ENCODE measurements at places on chromosomes 11 and 22.

- no peak for DNase-seq
Measured at GRCh38 chr22:35559354-35560005, 18.8 kb downstream of the RASD2 start.

- no peak for DNase-seq
Measured at GRCh38 chr22:27627444-27627833, 174.1 kb downstream of the MN1 start.

- DNase-seq = no peak
Measured at GRCh38 chr11:64067230-64067993, 31.7 kb downstream of the FLRT1 start.

DNA sequence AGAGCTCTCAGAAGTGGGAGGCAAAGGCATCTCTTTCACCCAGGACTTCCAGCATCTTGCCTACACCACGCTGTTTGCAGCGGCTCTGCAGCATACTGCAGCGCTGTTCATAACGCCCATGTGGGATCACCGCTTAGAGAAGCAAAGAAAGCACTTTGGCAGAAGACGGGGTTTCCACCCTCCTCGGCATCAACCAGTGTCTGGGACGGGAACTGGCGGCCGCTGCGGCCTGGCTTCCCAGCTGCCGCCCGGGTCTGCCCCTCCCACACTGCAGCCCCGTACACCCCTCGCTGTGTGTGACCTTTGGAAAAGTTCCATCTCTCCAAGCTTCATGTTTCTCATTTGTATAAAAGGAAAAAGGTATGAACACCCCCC lies 545 bp upstream of the TIRAP start:
- DNase-seq = peak; percentile 81

DNA sequence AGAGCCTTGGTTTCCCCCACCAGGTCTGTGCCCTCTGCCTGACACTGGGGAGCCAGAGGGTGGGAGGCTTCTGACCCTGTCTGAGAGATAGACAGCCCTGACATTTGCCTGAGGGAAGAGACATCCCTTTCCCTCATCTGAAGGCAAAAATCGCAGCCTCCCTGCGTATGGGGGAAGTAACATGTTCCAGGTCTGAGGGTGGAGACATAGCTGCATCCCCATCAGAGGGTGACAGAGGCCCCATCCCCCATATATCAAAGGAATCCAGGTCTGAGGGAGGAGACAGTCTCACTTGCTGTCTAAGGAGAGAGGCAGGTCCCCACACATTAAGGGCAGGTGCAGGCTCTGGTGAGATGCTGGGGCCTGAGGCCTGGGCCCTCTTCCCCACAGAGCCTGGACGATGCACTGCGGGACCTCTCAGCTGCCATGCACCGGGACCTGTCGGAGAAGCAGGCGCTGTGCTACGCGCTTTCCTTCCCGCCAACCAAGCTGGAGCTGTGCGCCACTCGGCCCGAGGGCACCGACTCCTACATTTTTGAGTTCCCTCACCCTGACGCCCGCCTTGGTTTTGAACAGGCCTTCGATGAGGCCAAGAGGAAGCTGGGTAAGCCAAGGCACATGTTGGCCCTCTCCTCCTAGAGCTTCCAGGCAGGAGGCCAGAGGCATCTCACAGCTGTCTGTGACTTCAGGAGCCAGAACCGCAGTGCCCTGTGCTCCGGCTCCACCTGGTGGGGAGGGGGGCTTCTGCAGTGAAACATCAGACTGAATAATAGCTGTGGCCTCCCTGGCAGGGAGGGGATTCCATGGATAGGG lies 16.1 kb upstream of the RELT start:
- DNase-seq = no peak

GRCh38 chr11:46229230-46229629 lies 48.2 kb upstream of the CREB3L1 start:
- DNase-seq = no peak

DNA sequence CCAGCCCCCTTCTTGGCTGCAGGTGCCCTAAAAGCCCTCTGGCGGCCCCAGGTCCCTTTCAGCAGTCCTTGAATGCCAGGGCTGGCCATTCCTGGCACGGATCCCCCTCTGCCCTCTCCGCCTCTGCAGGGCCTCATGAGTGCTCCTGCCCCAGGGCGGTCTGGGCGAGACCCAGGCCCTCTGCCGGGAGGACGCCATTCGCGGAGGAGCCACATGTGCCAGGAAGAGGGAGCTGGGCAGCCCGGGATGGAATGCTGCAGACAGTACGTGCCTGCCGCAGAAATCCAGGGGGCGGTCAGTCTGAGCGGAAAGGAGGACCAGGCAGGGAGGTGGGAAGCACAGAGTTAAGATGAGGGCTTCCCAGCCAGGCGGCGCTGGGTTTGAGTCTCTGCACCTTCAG lies 2.8 kb downstream of the CABP7 start:
- DNase-seq = no peak

DNA sequence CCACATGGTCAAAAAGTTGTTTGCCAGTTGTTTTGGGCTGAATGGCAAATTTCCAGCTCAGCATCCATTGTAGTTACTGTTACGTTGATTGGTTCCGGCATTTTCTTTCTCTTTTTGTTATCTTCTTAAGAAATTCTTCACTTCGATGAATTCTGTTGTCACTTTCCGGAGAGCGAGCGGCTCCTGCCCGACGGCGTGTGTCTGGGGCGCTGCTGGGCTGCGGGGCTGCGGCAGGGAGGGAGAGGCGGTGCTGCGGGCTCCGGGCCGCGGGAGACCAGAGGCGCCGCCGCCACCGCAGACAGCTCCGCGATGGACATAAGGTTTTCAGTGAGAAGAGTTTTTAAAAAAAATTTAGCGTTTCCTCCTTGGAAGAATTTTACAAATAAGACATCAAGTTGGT lies 117.4 kb downstream of the RRM1 start:
- no peak for DNase-seq

DNA sequence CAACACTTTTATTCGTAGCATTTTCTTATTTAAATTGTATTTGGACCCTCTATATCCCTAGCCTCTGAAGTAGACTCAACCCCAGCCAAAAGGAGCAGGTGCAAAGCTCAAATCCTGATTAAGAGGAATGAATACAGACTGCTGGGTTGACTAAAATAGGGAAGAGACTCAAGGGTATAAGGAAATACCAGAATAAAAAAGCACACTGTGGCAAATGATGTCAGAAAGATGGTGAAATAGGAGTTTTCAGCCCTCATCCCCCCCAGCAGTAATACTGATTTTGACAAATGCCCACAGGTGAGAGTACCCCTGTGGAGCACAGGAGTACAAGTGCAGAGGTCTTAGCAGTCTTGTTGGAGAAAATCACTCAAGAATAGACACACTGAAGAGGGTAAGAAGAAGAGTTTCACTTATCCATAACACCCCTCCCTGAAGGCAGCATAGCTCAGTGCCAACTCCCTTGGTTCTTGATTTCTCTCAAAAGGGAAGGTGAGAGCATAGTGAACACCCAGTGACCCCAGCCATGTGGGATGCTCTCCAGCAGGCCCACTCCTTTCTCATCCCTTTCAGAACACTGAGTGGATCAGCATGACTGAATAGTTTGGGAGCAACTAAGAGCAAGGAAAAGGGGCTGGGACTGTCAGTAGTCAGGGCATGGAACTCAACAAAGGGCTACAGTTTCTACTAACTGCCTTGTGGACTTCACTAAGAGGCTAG lies 71.7 kb downstream of the TBC1D22A start:
- DNase-seq = no peak

DNA sequence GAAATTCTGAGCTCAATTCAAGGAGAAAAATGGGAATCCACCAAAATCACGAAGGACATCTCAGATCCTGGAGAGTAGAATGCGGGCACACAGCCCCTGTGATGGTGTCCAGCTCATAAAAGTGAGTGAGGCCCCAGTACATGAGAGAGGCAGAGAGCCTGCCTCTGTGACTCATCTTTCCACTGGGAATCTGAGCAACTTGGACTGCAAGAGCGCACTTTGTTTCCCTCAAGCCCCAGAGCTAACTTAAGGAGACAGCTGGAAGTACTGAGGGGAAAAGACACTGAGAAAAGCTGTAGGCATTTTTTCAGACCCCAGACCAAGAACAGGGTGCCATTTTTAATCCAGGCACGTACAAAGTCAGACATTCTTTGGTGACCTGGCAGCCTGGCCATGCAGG lies 273.7 kb downstream of the C11orf87 start:
- no peak for DNase-seq

DNA sequence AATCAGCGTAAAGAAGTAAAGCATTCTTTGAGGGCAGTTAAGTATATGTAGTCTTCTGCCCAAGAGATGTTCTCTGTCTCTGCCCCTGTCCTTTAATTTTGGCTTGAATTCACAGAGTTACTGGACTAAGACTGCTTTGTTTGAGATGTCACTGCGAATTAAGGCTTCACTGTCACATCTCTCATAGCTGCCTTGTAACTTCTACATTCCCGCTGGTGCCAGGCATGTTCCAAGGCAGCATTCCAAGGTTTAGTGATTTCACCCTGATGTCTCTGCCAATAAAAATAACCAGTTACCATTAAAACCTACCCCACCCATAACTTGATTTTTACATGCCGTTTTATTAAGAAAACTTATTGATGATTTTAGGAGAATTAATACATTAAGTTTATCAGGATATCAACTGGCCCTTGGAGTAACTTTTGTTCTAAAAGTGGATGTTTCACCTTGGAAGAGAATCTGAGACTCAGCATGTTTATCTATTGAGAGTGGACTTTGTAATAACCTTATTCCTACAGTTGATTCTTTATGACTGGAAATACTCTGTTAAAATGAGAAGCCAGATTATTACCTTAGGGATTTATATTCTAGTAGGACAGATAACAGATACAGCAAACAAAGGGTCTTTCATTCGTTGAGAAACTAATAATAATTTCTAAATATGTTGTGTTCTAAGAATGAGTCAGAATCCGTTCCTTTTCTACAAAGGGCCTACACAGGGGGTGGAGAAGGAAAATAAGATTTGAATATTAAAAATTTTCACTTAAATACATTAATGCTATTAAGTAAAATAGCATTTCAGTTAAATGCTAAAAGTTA lies 110.2 kb downstream of the UVRAG start:
- DNase-seq = no peak

DNA sequence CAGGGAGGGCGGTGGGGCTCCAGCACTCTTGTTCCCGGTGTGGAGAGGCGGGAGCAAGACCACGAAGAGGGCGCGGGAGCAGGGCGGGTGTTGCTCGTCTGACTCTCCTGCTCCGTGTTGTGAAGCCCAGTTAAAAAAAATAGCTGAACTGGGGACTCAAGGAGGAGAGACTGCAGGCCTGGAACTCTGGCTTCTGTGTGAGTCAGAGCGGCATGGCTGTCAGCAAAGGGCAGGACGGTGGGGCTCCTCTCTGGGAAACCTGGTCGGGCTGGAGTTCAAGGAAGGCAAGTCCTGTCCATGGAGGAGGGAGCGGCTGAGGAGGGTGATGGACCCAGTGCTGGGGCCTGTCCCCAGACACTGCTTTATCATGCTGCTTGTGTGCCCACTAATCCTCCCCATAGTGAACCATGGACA lies 152.3 kb downstream of the FEZ1 start:
- DNase-seq = peak; percentile 46

DNA sequence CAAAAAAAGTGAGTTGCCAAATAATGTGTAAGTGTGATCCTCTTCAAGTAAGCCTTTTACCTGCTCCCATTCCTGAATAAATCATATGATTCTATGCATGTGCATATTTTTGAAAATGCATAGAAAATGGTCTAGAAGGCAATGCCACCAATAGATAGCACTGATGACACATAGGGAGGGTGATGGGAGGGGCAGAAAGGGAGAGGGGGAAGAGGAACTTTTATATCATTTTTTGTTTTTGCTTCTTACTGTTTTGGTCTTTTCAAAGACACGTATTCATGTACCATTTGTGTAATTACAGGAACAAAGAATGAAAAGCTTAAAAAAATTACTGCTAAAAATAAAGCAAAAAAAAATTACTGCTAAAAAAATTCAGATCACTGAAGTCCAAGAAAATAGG lies 60.8 kb downstream of the C11orf58 start:
- no peak for DNase-seq

GRCh38 chr11:18617688-18618341 lies 16.3 kb downstream of the SPTY2D1 start:
- no peak for DNase-seq

- no peak for DNase-seq
Measured at GRCh38 chr11:69515271-69516245, 34.1 kb downstream of the LINC01488 start.

GRCh38 chr11:131190446-131190845 lies 180.0 kb upstream of the NTM start:
- DNase-seq = no peak

GRCh38 chr11:35066030-35066429 lies 72.9 kb upstream of the CD44 start:
- no peak for DNase-seq

DNA sequence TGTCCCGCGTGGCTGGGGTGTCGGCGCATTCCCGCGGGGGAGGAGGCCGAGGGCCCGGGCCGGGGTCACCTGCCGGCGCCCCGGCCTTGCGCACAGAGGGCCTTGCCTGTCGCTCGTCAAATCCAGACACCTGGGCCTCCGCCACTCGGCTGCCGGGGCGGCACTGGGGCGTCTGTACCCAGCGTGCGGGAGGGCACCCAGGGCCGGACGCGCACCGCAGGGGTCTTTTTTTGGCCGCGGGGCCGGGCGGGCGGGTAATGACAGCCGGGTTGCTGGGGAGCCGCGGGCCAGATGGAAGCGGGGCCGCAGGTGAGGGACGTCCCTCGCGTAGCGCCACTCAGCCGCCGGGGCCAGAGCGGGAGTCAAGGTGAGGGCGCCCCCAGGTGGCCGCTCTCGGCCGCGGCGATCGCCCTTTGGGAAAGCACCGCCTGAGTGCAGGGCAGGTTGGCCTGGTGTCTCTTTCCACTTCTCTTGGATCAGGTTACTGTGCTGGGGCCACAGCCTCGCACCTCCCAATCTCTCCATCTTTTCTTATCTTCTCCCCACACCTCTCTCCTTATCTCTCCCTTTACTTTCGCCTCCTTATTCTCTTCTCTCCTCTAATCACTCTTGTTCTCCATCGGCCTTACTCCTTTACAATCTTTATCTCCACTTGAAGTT lies 3.5 kb downstream of the PHLDB1 start:
- DNase-seq = peak; percentile 86

Data from right forelimb (tissue), 1 donor.